ENCODE measurements at places on chromosomes 3 and 15. TPM values are rescaled to one million over a fixed set of nuclear protein-coding genes. Genes with fewer than 3 reads are reported as not detected.

GRCh38 chr15:51907136-51907862 is 64.3 kb downstream of the LEO1 start:
- DNase-seq = no peak

GRCh38 chr3:82505079-82505756 is 743.8 kb upstream of the GBE1 start:
- no peak for DNase-seq

DNA sequence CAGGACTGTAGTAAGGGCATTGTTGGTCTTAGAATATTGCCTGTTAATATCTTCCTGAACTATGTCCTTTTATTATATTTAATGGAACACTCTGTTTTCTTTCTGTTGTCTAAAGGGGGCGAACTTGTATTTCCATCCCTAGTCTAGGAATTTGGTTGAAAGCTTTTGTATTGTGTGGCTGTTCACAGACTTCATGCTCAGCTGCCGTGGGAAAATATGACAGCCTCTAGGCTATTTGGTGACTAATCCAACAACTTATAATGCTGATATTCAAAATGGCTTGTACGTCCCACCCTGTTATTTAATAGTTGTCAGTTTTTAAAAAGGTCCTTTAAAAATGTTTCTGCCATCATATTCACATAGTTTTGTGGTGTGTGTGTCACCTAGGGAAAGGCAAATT is 202.6 kb downstream of the KLHL25 start:
- no peak for DNase-seq

- DNase-seq = no peak
Measured at GRCh38 chr15:29260896-29261295, 8.7 kb downstream of the NSMCE3 start.

GRCh38 chr3:44019736-44020135 is 221.9 kb upstream of the TOPAZ1 start:
- no peak for DNase-seq

The SNX33 gene
- 0.79 TPM for total RNA-seq

- no peak for DNase-seq
Measured at GRCh38 chr3:32323604-32324003, 68.0 kb upstream of the CMTM7 start.

- no peak for DNase-seq
Measured at GRCh38 chr3:189297932-189298331, 126.2 kb downstream of the TPRG1 start.

- DNase-seq = no peak
Measured at GRCh38 chr15:85527895-85528294, 147.5 kb downstream of the AKAP13 start.

- DNase-seq = no peak
Measured at GRCh38 chr3:74074700-74075099, 450.0 kb upstream of the PDZRN3 start.

The HIGD1A gene
- 51.6 TPM for total RNA-seq

The ZNF660 gene
- total RNA-seq = 0.15 TPM

DNA sequence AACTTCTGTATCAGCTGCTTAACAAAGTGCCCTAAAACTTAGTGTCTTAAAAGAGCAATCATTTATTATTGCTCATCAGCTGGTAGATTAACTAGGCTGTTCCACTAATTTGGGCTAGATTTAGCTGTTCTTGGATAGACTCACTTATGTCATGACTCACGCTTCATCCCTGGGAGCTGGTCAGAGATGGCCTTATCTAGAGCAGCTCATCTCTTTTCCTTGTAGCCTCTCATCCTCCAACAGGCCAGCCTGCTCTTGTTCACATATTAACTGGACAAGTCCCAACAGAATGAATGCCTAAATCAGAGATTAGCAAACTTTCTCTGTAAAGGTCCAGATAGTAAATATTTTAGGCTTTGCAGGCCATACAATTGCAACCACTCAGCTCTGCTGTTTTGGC is 66.9 kb upstream of the PLAAT1 start:
- no peak for DNase-seq

The RBM15B gene
- total RNA-seq = 29.8 TPM

The LMAN1L gene
- total RNA-seq = 0.92 TPM

GRCh38 chr3:178629430-178630178 is 93.4 kb downstream of the KCNMB2 start:
- DNase-seq = no peak

DNA sequence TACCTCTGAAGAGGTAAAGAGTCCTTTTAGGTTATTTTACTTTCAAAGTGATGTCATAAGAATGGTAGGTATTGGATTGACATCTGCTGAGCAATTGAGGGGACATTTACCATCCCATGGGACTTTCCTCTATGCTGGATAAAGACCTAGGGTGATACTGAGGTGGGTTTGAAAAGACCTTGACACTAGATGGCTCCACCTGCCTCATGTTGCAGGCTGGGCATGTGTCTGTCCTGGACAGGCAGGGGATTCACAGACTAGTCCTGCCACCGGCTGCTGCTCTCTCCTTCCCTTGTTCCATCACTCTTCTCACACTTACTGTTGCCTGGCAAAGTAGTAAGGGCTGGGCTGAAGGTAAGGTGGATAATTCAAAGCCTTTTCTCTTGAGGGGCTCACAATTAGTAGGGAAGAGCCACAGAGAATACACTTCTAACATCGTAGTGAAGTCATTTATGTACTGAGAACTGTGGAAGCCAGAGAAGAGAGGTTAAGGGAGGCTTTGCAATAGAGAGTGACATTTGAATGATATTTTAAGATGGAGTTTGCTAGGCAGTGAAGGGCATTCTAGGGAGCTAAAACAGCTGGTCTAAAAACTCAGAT is 27.7 kb downstream of the TRAK1 start:
- peak; percentile 38 for DNase-seq

DNA sequence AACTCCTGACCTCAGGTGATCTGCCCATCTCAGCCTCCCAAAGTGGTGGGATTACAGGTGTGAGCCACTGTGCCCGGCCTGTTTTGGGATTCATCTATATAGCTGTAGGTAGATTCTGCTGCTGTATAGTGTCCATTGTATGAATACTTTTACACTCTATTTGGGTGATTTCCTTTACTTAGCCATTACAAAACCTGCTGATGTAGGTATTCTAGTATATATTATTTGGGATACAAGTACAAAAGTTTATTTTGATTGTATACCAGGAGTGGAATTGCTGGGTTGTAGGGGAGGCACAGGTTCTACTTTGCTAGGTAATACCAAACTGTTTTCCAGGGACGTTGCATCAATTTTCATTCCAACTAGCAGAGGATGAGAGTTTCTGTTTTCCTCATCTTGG is 9.5 kb upstream of the OXSR1 start:
- no peak for DNase-seq

DNA sequence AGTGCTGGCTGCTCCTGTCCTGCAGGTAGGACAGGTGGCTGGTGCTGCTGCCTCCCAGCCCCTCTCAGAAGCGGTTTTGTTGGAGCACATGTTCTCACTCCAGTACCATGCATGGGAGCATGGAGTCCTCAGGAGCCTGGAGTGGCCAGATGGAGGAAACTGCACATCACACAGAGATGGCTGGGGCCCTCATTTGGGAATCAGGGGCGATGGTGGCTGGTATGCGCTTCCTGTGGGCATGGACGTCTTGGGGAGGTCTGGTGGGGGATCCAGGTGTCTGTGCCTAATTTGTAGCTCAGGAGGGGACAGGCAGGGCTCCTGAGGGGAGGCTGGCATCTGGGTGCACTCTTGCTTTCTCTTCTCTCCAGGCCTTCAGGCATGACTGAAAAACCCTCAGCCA is 168.2 kb downstream of the KLF13 start:
- no peak for DNase-seq

GRCh38 chr3:162998205-162998604 is 1501.6 kb downstream of the OTOL1 start:
- no peak for DNase-seq

DNA sequence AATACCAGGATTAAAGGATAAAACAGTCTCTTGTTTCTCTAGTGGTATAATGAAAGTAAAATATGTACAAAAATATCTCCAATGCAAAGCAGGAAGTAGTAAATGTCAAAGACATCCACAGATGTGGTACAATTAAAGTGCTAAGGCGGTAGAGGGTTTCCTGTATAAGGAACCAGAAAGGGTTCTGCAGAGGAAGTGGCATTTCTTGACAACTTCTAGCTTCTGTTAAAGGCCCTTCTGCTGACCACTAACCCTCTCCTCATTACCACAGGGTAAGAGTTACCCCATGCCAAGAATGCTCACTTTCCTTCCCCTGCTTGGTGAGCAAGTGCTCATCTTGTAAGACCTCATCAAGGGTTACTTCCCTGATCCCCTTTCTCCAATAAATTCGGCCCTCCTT is 883.6 kb upstream of the NR2F2 start:
- peak; percentile 75 for DNase-seq

GRCh38 chr3:27607370-27607769 is 114.8 kb downstream of the EOMES start:
- DNase-seq = no peak

The EPHB1 gene
- 1.8 TPM for total RNA-seq

GRCh38 chr3:159263750-159264553 is 462.1 kb downstream of the MFSD1 start:
- DNase-seq = peak; percentile 32

- DNase-seq = no peak
Measured at GRCh38 chr15:31135523-31135922, 34.0 kb upstream of the TRPM1 start.

DNA sequence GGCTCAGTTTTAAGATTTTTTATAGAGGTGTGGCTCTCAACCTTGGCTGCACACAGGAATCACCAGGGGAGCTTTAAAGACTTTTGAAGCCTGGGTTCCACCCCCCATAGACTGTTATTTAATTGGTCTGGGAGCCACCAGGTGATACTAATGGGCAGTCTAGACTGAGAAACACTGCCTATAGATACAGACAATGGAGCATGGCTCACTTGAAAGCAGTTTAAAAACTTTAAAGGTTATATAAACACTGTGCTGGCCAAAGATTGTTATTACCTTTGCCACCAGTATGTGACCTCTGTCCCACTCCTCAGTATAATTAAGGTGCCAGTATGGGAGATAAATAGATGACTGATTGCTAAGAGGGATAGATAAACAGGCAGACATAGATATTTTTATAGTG is 3.8 kb downstream of the GOLIM4 start:
- DNase-seq = no peak

DNA sequence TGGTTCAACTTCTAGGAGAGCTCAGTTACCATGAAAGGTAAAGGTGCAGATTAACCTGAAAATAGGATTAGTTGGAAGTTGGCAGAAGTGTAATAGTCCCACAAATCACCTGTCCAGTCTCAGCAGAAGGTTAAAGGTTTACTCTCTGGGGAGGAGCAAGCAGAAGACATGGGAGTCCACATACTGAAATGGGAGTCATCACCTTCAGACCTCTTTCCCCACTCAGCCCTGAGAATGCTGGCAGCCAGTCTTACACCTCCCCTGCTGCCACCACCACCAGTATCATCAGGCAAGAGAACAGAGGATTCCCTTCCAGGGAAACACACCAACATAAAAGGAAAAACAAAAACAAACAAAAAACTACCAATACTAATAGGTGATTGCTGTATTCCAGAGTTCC is 13.8 kb upstream of the PLA2G4D start:
- DNase-seq = no peak

DNA sequence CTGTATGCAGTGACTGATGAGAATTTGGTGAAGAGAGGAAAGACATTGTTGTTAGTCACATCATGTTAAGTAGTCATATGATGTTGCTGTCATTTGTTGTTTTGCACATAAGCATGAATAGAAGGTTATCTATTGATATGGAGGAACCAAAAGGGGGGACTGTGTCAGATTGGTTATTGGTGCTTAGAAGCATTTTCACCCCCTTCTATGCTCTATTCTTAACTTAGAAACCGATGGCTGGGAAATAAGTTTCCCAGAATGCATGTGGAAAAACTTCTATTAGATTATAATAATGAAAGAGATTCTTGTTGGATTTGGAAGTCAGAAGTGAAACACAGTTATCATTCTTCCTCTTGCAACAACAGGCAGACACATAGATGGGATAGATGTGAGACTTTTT is 33.2 kb upstream of the CADM2 start:
- no peak for DNase-seq

All from activated CD4-positive, alpha-beta T cell treated with anti-CD3 and anti-CD28 coated beads, Interleukin-2, amount 10 ng/mL, durations not matched to agents 7 days and 5 days (primary cell).